Bronchial smooth muscle cell (primary cell): ENCODE measurements at places on chromosomes 2 and 18. TPM values are rescaled to one million over a fixed set of nuclear protein-coding genes. Genes with fewer than 3 reads are reported as not detected.

Gene HS1BP3
- total RNA-seq, result 29.4 and 31.4 TPM in 2 replicates

Gene GRB14
- 0.17 and 4.1 TPM in 2 replicates for total RNA-seq

Gene MEIS1
- total RNA-seq, result 231 and 429 TPM in 2 replicates

Gene MC4R
- total RNA-seq, result not detected in 2 replicates

Gene LAMA1
- total RNA-seq, result 1.5 and 5.8 TPM in 2 replicates

Gene PPIL3
- 66.5 and 67.0 TPM in 2 replicates for total RNA-seq

Gene CNGA3
- total RNA-seq, result 0.16 TPM in 1 of 2 replicates, not detected in the other

Gene CPO
- total RNA-seq, result 0.16 and 0.17 TPM in 2 replicates

Gene MAP2
- 0.47 and 0.60 TPM in 2 replicates for total RNA-seq

Gene CHN1
- total RNA-seq, result 8.1 and 19.1 TPM in 2 replicates

Gene UGT1A4
- total RNA-seq, result under 0.01 TPM in 1 of 2 replicates, not detected in the other
